ENCODE measurements at places on chromosomes 7 and 10.

DNA sequence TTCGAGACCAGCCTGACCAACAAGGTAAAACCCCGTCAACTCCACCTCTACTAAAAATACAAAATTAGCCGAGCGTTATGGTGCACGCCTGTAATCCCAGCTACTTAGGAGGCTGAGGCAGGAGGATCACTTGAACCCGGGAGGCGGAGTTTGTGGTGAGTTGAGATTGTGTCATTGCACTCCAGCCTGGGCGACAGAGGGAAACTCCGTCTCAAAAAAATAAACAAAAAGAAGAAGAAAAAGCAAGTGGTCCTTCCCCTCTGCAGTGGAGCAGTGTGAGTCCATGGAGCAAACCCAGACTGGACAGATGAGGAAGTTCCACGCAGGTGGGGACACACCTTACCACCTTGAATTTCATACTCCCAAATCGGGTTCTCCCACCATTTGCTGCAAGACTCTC lies 13.1 kb upstream of the SERPINE1 start:
- no peak overlapping the region for H3K27ac ChIP-seq
- peaks cover 11% of the 10 kb centered on the region for H3K4me1 ChIP-seq
- no peak overlapping the region for H3K4me3 ChIP-seq
- DNase-seq: no peak
- H3K27me3 ChIP-seq: no peaks in the 10 kb centered on the region

GRCh38 chr10:34655286-34656170 lies 159.6 kb downstream of the PARD3 start:
- H3K4me3 ChIP-seq: no peak overlapping the region
- no peaks in the 10 kb centered on the region for H3K27me3 ChIP-seq
- peaks cover 44% of the 10 kb centered on the region for H3K4me1 ChIP-seq
- H3K27ac ChIP-seq: no peak overlapping the region

GRCh38 chr10:113017376-113017775 lies 67.3 kb downstream of the TCF7L2 start:
- no peaks in the 10 kb centered on the region for H3K27me3 ChIP-seq
- H3K36me3 ChIP-seq: no peaks in the 10 kb centered on the region
- no peak overlapping the region for H3K4me3 ChIP-seq
- peaks cover 48% of the 10 kb centered on the region for H3K4me1 ChIP-seq

- H3K27ac ChIP-seq: no peak overlapping the region
- H3K4me3 ChIP-seq: no peak overlapping the region
- peaks cover 15% of the 10 kb centered on the region for H3K27me3 ChIP-seq
- no peaks in the 10 kb centered on the region for H3K36me3 ChIP-seq
- DNase-seq: no peak
These were observed 59.3 kb downstream of the BMPER start for GRCh38 chr7:33964417-33965182.

DNA sequence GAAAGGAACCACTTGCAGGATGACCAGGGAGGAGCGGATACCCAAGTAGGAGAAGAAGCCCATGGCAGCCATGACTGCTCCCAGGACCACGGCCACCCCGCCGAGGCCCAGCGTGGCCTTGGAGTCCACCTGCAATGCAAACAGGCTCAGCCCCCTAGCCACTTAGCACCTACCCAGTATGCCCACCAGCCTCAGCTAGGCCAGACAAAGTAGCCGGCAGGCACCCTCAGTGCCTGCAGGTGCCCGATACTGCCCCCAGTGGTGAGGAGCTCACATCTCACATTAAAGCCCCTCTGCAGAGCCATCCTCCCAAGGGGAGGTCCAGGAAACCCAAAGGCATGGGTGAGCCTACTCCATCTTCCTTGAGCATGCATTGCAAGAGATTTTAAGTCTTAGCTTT lies 6.6 kb downstream of the NPC1L1 start:
- H3K4me3 ChIP-seq: no peak overlapping the region
- no peaks in the 10 kb centered on the region for H3K36me3 ChIP-seq
- no peaks in the 10 kb centered on the region for H3K27me3 ChIP-seq
- no peak overlapping the region for H3K27ac ChIP-seq

GRCh38 chr7:39525926-39526325 lies 40.3 kb upstream of the YAE1 start:
- no peaks in the 10 kb centered on the region for H3K4me1 ChIP-seq
- H3K36me3 ChIP-seq: no peaks in the 10 kb centered on the region
- H3K27me3 ChIP-seq: no peaks in the 10 kb centered on the region
- no peak overlapping the region for H3K4me3 ChIP-seq
- no peak for DNase-seq

DNA sequence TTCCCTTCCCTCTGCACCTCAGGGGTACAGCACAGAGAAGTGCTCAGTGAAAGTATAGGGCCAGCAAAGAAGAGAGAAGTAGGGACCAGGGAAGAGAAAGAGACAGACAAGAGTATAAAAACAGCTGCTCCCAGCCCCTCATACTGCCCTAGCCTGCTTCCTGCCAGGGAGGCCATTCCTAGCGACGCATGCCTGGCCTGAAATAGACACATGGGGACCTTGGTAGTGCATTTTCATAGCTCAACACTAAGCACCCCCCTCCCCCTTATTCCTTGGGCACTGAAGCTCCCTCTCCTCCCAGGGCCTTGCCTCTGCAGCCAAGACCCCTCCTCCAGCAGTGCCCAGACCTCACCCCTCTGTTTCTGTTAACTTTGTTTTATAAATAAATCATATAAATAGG lies 64.7 kb downstream of the ZMIZ1 start:
- peaks cover 47% of the 10 kb centered on the region for H3K4me1 ChIP-seq
- H3K27ac ChIP-seq: no peak overlapping the region
- DNase-seq: no peak
- no peaks in the 10 kb centered on the region for H3K27me3 ChIP-seq
- H3K4me3 ChIP-seq: no peak overlapping the region

DNA sequence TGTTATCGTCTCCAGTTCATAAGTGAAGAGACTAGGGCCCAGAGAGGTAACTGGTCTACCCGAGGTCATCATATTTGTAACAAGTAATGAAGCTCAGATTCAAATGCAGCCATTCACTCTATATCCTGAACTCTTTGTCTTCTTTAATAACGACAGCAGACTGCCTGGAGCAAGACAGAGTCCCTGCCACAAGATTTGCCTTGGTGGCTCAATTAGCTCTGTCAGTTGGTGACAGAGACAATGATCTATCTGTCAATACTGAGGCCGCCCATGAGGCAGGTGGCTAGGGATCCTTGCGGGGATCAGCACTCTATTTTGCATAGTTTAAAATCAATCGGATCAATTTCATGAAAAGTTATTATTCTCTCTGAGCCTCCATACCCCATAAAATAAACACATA lies 43.9 kb downstream of the SH3PXD2A start:
- no peak for DNase-seq
- no peaks in the 10 kb centered on the region for H3K27me3 ChIP-seq
- H3K27ac ChIP-seq: no peak overlapping the region
- H3K36me3 ChIP-seq: no peaks in the 10 kb centered on the region

DNA sequence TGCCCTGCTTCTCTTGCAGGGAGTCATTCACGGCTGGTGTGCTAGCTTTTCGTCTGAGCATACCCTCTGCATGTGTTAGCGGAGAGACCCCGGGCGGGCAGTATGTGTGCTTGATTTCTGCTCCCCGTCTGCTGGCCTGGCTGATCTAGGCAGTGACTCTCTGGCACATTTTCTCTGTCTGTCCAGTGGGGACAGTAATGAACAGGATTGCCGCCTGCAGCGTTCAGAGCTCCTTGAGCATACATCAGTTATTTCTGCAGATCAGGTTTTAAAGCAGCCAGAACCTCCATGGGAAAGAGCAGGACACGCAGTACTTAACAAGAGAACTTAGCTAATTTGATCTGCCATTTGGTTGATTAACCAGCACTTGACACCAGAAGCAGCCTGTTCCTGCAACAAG lies 242.5 kb downstream of the CELF2 start:
- DNase-seq: no peak
- peaks cover 26% of the 10 kb centered on the region for H3K36me3 ChIP-seq

GRCh38 chr10:6069081-6069931 lies 7.1 kb upstream of the IL2RA start:
- H3K4me1 ChIP-seq: peaks cover 18% of the 10 kb centered on the region
- H3K27ac ChIP-seq: no peak overlapping the region
- H3K4me3 ChIP-seq: no peak overlapping the region
- DNase-seq: peak; percentile 24

DNA sequence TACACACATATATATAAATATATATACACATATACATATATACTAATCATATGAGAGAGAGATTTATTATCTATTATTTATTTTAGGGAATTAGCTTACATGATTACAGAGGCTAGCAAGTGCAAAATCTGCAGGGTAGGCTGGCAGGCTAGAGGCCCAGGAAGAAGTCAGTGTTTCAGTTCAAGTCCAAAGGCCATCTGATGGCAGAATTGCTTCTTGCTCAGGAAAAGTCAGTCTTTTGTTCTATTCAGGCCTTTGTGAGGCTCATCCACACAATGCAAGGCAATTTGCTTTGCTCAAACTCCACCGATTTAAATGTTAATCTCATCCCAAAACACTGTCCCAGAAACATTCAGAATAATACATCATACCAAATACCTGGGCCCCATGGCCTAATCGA lies 2.6 kb upstream of the C10orf120 start:
- H3K4me3 ChIP-seq: no peak overlapping the region
- H3K4me1 ChIP-seq: no peaks in the 10 kb centered on the region
- H3K27ac ChIP-seq: no peak overlapping the region
- no peaks in the 10 kb centered on the region for H3K36me3 ChIP-seq
- no peaks in the 10 kb centered on the region for H3K27me3 ChIP-seq
